ENCODE measurements at places on chromosomes 6 and 20.
A peak's percentile ranks its signal among the peaks of the same experiment; 100 is the strongest.

DNA sequence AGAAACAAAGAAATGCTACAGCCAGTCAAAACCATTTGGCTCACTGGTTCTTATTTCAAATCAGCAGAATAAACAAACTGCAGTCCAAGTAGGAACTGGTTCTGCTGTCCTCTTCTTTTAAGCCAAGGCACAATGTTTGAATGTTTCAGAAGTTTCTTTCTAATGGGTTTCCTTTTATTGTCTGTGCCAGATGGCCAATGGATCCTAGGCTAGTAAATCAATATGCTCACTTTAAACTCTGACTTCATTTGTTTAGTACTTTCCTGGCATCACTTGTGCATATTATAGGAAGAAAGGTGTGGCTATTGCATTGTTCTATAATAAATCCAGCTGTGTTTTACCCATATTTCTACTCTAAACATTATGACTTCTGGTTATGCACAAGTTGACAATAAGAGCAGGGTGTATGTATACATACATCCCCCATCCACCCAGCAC, 99.7 kb upstream of the PLCB4 start:
- DNase-seq, result no peak

- DNase-seq, result peak; percentile 67
Observed at GRCh38 chr20:41009946-41010345, 18.7 kb upstream of the TOP1 start.

DNA sequence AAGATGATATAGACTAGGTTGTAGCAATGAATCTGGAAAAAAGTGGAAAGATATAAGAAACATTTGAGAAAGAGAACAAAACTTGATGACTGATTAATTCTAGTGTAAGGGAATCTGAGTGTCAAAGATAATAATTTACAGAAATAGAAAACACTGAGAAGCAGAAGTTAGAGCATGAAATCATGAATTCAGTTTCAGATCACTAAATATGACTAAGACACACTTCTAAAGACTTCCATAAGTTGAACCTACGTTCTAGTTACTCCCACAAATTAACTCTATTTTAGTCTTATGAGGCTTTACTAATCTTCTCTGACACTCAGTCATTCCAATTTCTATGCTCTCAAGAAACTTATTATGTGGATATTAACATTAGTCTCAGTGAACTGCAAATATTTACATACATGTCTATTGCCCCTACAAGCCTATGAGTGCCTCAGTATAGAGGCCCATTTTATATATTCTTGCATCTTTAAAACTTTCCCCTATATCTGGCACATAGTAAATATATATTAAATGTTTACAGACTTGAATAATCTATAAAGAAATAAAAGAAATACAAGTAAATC, 30.4 kb downstream of the IBTK start:
- no peak for DNase-seq

DNA sequence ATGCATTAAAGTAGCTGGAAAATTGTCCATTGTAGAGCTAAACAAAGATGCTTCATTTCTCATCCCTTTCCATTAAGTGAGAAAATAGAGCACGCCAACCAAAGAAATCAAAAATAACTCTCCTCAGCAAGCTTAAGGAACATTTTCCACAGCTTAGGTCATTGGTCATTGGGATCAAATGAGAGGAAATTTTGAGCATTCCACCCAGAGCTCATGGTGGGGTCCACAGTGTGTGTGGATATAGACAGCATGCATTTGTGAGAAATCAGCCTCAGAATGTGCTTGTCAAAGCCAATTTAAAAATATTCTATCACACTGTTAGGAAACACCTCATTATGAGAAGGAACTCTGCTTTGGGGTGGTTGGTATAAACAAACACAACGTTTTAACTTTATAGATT, 97.2 kb downstream of the HDGFL1 start:
- no peak for DNase-seq

DNA sequence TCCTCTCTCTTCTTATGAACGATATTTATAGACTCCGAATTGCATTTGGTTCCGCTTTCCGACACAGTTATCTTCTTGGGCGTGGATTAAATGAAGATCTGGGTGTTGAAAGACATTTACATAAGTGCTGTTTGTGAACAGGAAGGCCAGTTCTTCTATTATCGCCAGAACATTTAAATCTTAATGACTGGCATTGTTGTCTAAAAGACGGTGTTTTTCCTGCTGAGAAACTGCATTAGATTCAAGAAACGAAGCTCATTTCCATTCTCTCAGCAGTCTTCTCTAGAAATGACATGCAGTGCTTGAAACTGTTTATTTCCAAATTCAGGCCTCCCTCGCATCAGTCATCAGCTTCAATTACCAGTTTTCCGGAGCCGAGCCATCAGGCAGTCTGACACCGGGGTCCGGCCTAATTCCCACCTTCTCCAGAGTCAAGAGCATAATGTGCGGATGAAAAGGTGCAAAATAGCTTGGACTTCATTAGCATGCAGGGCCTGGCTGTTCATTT, 16.0 kb downstream of the LINC00237 start:
- DNase-seq, result no peak

DNA sequence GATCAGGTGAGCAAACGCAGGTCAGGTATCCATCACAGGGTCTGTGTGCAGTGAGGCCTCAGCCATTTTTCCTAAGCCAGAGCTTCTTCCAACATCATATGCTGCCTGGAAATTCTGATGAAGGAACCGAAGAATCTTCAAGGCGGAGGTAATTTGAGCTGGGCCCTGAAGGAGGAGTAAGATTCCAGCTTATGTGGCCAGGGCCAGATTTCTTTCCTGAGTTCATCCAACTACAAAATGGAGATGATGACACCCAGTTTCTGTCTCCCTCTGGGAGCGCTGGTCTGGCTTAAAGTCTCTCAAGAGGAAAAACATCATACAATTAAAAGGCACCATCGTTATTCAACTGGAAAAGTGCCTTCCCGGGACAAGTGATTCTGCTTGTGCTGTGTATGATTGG, 6.9 kb upstream of the MANBAL start:
- DNase-seq, result peak; percentile 77

All from fibroblast of skin of right biceps (primary cell).